Activated naive CD4-positive, alpha-beta T cell (primary cell): ENCODE measurements at places on chromosomes 2 and 18.

GRCh38 chr2:200322607-200323006 is 16.1 kb downstream of the SPATS2L start:
- no peak for DNase-seq

DNA sequence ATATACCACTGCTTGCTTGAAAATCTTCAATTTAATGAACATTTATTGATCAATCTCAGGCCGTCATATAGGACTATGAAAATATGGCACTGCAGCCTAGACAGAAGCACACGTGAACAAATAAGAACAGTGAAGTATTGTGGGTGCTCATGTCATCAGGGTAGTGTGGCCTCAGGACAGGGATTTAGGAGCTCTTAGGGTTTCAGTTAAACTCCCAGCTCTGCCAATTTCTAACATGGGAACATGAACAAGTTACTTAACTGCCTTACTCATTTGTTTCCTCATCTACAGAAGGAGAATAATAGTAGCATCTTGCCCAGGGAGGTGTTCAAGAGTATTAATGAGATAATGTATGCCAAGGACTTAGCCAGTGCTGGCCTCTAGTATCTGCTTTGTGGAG is 146.0 kb upstream of the MAP3K20 start:
- no peak for DNase-seq

GRCh38 chr2:142029974-142030373 is 100.8 kb downstream of the LRP1B start:
- DNase-seq: no peak

GRCh38 chr2:221895366-221896121 is 323.4 kb upstream of the EPHA4 start:
- no peak for DNase-seq

- peak; percentile 51 for DNase-seq
These were observed 22.7 kb upstream of the PDIA6 start for GRCh38 chr2:10835052-10835970.

GRCh38 chr18:50439460-50440015 is 64.7 kb downstream of the SKA1 start:
- no peak for DNase-seq

DNA sequence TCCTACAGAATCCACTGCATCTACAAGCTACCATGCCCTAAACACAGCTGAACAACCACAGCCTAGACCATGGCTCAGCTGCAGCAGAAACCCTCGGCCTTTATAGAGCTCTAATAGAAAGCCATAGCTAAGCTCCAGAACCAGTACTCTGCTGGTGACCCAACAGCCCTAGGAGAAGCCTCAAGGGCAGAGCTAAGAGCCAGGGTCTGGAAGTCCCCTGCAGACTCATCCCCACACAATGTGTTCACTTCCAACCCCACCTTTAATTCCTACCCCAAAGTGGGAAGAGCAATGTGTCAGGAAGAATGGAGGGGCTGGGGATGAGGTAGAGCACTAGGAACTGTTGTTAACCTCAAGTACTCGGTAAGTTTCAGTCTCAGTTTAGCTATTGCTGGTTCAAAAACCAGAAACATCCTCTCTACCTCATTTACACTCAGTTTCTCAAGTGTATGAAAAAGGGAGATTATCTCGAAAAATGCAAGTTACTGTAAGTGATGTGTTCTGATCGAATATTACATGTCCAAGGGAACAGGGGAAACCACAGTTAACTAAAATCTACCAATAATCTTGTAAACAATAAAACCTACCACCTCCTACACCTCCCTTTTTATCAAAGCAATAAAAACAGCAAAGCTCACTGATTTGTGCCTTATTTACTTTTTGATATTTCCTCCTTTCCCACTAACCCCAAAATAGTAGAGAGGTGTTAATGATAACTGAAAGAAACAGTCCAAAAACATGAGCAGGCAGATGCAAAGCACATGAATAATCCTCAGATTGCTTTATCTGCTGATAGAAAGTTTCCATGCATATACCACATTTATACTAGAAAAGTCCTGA is 36.2 kb downstream of the THADA start:
- no peak for DNase-seq

DNA sequence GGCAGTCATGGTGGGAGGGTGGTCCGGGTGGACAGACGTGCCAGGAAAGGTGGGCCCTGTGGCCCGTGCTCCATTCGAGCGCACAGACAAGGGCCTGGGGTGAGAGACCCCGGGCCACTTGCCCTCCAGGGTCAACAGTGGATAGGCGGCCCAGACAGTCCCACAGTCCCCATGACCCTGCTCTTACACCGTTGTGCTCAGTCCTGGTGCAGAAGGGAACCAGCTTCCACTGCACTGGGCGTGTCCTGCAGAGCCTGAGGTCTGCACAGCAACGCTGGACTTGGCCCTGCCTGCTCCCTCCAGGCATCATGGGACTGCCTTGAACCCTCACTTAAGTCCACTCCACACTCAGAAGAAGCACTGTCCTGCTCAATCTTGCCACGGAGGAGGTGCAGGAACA is 52.0 kb downstream of the PXDN start:
- DNase-seq: no peak
